Stimulated activated CD4-positive, alpha-beta T cell treated with anti-CD3 and anti-CD28 coated beads, Interleukin-12 subunit alpha, Interleukin-12 subunit beta, amount 100 ng/mL, for 4 hours (primary cell): ENCODE measurements at places on chromosomes 1 and 21.

DNA sequence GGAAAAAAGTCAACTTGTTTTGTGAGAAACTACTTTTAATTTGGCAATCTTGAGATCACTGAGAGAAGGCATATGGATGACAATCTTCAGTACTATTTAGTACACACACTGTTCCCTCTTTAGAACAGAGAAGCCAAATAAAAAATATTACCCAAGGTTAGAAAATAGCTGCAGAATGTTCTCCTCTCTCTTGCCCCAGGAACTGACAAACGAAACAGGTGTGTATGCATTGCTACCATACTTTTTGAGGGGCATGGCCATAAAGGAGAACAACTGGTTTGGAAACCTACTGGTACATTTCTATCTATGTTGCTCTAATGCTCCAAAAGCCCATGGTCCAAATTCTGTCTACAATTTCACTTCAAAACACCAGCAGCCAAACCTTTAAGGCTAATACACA, 5.7 kb downstream of the TOR1AIP2 start:
- no peak for DNase-seq

GRCh38 chr1:7379441-7379971, 391.6 kb upstream of the VAMP3 start:
- no peak for DNase-seq

- DNase-seq: no peak
These were observed 27.8 kb upstream of the CD84 start for GRCh38 chr1:160607011-160607671.

DNA sequence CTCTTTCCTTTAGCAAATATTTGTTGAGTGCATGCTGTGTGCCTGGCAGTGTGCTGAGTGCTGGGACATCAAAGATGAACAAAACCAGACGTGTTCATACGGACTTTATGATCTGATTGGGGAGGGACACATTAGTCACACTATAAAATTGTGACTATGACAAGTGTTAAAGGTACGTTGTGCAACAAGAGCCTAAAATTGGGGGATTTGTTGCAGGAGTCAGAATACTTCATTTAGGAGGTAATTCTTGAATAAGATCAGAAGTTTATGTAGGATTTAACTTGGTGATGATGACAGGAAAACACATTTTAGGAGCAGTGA, 29.6 kb downstream of the B3GALT2 start:
- DNase-seq: no peak

DNA sequence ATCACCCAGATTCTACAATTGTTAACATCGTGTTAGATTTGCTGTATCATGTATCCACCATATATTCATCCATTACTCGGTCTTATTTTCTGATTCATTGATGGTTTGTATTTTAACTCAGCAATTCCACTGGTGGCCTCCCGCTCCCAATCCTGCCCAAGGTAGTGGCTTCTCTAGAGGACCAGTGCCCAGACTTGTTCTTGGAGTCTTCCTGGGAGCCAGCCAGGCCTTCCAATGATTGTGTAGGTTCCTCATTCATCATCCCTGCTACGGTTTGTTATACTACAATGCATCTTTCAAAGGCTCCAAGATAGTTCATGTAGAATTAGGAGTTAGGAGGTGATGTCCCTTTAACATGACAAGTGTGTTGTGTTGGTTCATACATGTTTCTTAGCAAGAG, 451.1 kb downstream of the SETD4 start:
- no peak for DNase-seq

DNA sequence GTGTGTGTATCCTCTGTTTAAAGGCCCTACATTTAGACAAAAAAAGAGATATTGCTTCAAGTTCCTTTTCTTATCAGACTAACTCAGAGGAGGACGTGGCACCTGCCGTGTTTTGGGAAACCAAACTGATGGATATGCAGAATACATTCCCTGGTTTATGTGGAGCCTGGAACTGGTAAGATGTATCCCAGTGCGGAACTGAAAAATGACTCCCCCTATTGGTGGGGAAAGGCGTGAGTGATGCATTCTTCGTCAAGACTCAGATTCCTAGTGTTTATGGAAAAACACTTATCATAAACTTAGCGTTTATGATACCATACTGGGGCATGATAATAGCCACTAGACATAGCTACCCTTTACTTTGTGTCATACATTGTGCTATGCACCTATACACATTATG, 154.2 kb downstream of the ZNF326 start:
- DNase-seq: no peak

- DNase-seq: no peak
These were observed 48.3 kb downstream of the ECE1 start for GRCh38 chr1:21241771-21242581.

GRCh38 chr21:38420140-38420539, 78.1 kb downstream of the ERG start:
- no peak for DNase-seq

- DNase-seq: no peak
These were observed 24.7 kb downstream of the SLC35A3 start for GRCh38 chr1:99994496-99994895.

GRCh38 chr1:89041119-89041641, 18.5 kb upstream of the GBP3 start:
- DNase-seq: no peak

DNA sequence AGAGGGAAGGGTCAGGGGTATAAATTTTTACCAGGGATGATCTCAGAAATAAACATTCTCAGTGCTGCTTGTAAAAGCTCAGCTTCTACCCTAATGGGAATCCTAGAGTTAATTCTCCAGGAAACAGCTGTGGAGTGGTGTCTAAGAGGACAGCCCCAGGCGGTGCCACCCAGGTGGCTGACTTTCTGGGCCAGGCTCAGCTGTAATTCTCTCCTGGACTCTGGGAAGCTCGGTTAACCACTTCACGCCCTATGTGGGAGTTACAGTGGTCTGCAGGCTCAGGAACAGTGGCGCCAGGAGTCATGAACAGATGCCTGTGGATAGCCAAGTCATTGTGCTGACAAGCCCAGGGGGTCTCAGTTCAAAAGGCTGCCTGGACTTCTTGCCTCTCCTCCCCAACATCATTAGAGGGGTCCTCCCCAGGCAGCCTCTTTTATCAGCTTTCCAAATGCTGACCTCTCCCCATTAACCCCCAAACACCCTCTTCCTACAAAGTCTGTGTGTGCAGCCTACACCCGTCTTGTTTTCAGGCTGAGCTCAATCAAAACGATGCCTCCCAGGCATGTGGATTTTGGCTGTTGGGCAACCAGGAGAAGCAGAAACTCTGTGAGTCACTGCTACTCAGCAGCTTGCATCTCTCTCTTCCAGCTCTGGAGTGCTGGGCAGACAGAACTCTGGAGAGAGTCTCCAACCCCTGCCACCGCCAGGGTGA, 1.2 kb downstream of the HHIPL2 start:
- DNase-seq: no peak

GRCh38 chr21:19992540-19992939, 1005.7 kb upstream of the NCAM2 start:
- no peak for DNase-seq
